Sciatic nerve (tissue), 2 donors: ENCODE measurements at places on chromosomes 6 and 20. TPM values are rescaled to one million over a fixed set of nuclear protein-coding genes. Genes with fewer than 3 reads are reported as not detected.

- DNase-seq, result peak; percentile 67
Observed at GRCh38 chr6:83708970-83709747, at the start of gene SNAP91. SNAP91 (minus strand) TSS chr6:83709101; CDS start chr6:83707927, 1,174 bp downstream.

SOX4 gene
- total RNA-seq, result 18.6 TPM

DNA sequence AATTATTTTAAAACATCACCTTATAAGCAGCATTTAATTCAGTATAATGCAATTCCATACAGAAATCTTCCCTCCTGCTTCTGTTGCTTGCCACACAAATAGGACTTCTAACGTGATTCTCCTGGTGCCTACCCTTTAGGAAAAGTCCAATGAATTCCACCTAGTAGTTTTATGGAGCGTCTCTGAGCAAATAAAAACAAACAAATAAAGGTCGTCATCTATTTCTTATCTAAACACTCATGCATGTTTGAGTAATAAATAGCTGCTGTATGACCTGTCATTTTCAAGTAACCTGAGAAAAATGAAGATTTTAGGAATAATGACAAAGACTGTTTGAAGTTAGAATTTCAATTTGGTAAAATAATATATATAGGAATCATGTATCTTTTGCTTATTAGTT is 102.7 kb downstream of the BMP5 start:
- DNase-seq, result no peak

HLA-G gene
- 1.2 TPM for total RNA-seq

DNA sequence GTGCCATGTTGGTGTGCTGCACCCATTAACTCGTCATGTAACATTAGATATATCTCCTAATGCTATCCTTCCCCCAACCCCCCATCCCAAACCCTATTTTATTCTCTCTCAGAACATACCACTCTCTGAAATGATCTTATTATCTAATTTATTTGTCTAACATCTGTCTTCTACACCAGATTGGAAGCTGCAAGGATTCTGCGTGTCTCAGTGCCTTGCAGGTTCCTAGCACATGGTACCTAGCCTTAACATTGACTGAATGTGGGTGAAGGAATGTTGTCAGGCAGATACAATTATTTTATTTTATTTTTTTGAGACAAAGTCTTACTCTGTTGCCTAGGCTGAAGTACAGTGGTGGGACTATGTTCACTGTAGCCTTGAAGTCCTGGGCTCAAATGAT is 124.9 kb downstream of the BCAS1 start:
- DNase-seq, result no peak

PRDM1 gene
- 15.9 TPM for total RNA-seq

GRCh38 chr6:37056439-37057127 is 51.1 kb downstream of the FGD2 start:
- DNase-seq, result no peak

CD2AP gene
- total RNA-seq, result 27.5 TPM

TTPAL gene
- total RNA-seq, result 8.5 TPM

DNA sequence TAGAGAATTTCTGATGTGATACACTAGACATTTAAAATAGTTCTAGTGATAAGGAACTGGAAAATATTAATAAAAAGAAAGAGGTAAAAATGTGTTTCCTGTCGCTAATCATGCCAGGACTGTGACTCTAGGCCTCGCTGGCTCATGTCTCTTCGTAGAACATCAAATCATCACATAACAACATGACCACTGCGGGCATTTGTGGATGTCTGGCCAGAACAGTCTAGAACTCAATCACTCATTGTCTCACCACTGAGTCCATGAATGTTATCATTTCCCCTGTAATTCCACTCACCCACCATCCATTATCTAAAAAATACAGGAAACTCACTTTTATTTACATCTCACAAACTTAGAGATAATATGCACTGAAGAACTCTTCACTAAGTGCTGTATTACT is 3.4 kb downstream of the HMGN3 start:
- DNase-seq, result no peak

SLC22A23 gene
- total RNA-seq, result 10.3 TPM

KCNK16 gene
- total RNA-seq, result not detected

DNA sequence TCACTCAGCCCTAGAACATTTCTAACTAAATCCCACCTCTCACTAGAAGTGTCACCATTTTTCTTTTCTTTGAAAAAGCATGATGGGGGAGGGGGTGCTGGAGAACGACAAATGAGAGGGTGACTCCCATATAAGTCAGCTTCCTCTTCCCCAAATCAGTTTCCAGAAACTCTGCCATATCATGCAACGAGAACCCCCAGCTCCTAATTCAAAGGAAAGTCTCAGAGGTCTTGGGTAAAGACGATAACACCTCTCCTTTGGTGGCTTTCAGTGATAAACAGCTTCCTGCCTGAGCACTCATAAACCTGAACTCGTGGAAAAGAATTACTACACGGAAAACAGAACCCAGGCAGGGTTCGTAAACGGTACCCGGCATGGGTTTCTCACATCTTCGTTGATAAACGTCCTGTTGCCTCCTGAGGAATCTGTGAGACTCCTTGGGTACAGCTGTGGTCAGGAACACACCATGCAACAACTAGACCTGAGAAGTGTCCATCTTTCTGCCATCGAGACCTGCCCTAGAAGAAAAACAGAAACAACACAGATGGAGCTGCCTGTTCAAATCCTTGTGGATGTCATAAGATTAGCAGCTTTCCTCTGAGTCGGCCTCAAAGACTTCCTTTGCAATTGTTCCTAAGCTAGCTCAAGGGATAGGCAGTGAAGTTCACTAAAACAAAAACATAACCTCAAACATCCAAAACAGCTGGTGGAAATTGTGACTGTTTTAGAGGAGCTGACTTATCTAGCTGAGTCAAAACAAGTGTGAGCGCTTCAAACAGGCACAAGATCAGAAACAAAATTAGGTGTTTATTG is 185.8 kb upstream of the PRDM1 start:
- DNase-seq, result no peak

PTCRA gene
- total RNA-seq, result 0.40 TPM

DNA sequence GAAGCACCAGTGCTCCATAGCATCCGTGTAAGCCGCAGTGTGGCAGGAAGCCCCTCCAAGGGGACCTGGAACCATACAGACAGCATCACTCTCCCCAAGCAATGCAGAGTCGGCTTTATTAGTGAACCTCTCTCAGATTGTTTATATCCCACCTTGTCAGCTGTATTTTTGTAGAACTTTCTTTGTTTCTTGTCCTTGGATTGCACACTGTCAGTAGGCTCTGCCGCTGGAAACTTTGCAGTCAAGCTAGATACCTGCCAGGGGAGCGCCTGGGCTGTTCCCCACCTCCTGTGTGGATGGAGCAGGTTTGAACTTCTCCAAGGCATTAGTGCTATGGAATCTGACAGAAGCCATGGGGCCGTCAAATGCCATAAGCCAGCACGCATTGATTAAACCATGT is 18.6 kb upstream of the CLDN20 start:
- no peak for DNase-seq

GTSF1L gene
- not detected for total RNA-seq

PSORS1C1 gene
- total RNA-seq, result 0.62 TPM

GRCh38 chr20:43746344-43747137 is 19.7 kb upstream of the GTSF1L start:
- no peak for DNase-seq

SH3BGRL2 gene
- total RNA-seq, result 35.9 TPM

DNA sequence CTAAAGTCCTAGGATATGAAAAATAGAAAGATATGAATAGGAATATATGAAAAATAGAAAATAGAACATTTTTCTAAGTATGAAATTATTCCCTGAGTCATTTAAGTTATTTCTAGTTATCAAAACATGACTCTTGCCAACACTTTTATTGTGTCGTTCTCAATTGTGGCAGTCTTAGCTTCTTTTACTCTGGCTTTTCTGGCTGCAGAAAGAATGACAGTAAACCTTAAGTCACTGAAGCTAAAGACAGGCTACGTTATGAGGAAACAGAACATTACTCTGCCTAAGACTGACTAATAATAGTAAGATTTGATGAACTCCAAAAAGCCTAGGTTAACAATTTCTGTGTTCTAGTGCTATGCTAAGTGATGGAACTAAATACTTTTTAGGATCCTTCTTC is 74.6 kb downstream of the AIG1 start:
- no peak for DNase-seq

DNA sequence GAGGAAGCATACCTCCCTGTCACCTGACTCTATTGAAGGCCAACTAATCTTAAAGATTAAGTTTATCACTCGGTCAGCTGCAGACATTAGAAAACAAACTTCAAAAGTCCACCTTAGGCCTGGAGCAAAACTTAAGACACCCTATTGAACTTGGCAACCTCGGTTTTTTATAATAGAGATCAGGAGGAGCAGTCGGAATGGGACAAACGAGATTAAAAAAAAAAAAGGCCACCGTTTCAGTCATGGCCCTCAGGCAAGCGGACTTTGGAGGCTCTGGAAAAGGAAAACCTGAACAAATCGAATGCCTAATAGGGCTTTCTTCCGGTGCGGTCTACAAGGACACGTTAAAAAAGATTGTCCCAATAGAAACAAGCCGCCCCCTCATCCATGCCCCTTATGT is 7.2 kb upstream of the PRR18 start:
- DNase-seq, result no peak
